ENCODE measurements at places on chromosomes 13 and 19. TPM values are rescaled to one million over a fixed set of nuclear protein-coding genes. Genes with fewer than 3 reads are reported as not detected.

PLPP2 gene
- 101 TPM for total RNA-seq

FAAP24 gene
- 12.6 TPM for total RNA-seq

APOC4 gene
- not detected for total RNA-seq

CYP4F2 gene
- 0.04 TPM for total RNA-seq

NLRP7 gene
- not detected for total RNA-seq

CEACAM20 gene
- 0.06 TPM for total RNA-seq

MISP gene
- 60.7 TPM for total RNA-seq

CYSLTR2 gene
- not detected for total RNA-seq

ZNF728 gene
- not detected for total RNA-seq

TYROBP gene
- not detected for total RNA-seq
